ENCODE measurements at places on chromosomes 5 and 9.

DNA sequence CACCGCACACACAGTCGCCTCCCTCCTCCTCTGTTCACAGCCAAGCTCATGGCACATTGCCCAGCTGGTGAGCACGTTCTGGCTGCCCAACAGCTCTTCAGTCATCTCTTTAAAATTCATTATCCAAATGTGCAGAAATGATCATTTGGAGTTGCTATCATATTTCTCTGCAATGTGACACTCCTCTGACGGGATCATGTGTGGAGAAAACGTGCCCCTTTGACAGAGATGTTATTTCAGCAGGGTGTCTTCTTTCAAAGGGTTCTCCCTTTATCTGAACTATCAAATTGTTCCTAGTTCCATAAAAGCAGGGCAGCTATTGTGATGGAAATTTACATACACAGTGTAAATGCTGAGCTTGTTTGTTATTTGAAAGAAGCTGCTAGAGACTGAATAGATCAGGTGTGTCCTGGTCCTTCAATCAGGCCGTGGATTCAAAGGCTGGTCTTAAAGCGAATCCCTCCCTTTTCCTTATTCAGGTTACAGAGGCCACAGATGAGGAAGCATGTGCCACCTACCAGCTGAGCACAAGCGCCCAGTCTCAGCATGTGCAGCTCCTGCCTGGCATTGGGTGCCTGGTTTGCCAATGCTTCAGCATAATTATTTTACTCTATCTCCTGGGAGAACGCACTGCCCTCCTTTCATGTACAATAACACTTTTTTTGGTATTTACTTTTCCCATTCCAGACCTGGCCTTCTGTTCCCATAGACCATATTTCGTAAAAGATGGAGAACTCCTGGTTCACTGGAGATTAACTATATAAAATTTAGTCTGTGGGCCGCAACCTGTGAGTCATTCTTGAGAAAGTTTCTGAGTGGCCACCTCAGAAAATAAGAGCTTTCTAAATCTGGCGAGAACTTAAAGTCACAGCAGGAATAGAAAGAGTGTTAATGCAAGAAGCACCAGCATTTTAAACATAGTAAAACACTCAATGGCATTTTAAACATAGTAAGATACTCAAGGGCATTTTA, 433.7 kb downstream of the ENC1 start:
- DNase-seq = no peak

- DNase-seq = no peak
Measured at GRCh38 chr5:147805030-147805454, 22.5 kb upstream of the JAKMIP2 start.

DNA sequence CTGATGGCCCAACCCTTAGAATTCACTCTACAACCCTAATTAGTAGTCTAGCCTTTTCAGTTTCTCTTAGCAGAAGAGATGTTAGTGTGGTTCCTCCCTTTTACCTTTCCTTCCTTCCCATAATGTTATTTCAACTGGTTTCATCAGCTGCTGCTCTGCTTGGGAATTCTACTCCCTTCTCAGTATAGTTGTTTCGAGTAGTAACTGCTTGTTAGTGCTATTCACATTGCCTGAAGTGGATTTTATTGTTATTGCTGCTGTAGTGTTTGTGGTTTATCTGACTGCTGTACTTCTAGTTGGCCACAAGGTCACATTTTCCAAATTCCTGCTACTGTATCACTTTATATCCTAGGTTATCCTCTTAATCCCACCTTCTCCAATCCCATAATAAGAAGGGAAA, 29.7 kb downstream of the SMIM15 start:
- no peak for DNase-seq

DNA sequence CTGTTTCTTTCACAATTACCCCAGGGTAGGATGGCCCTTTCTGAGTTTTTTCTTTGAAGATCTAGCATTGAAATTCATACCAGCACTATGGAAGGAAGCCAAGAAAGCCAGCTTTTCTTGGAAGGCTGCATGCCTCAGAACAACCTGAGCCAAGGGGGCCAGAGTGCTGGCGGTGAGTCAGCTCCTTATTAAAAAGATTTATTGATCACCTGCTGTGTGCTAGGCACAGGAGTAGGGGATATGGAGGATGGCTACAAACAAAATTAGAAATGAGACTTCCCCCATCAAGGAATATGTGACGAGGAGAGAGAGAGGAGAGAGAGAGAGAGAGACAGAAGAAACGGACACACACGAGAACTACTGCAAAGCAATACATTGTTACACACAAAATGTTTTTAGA, 184.6 kb upstream of the PUM3 start:
- DNase-seq = no peak

DNA sequence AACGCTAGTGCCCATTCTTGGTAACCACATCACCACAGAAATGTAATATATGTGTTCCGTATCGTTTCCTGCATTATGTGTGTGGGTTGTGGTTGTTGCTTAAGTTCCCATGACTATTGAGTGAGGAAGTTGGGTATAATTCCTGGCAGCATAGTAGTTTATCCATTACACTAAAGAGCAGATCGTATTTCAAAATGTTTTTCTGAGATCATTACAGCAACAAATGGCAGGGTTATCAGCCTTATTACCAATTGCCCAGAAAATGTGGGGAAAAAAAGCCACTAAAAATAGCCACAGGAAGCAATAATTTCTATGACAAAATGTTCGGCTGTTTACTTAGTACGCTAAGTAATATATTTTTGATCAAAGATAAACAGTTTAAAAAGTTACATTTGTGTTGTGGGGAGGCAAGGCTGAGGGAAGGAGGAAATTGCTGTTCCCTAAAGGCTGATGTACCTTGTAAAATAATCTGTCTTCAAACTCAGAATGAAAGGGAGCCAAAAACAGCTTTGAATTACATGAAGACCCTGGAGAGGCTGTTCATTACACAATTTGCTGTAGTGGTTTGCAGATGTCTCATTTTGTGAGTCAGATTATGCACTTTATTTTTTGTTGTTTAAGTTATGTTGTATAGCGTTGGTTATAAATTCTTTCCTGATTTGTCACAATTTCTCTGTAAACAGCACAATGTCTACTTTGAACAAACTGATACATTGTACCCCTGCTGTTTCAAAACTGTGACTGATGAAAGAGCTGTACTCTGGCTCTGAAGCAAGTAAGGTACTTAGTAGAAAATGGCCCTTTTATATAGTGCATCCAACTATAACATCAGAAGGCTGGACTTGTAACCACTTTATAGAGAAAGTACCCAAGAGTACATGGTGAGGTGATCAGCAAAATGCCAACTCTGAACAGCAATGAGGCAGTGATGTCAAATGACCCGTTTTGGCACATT, 1028.5 kb downstream of the NR2F1-AS1 start:
- DNase-seq = no peak

GRCh38 chr9:137357166-137357565, 55.1 kb upstream of the NRARP start:
- DNase-seq = no peak

DNA sequence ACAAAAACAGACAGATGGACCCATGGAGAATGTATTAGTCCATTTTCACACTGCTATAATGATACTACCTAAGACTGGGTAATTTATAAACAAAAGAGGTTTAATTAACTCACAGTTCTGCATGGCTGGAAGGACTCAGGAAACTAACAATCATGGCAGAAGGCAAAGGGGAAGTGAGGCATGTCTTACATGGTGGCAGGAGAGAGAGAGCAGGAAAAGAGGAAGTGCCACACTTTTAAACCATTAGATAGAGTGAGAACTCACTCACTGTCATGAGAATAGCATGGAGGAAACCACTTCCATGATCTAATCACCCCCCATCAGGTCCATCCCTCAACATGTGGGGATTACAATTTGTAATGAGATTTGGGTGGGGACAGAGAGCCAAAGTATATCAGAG, 808.9 kb downstream of the CDH12 start:
- no peak for DNase-seq

DNA sequence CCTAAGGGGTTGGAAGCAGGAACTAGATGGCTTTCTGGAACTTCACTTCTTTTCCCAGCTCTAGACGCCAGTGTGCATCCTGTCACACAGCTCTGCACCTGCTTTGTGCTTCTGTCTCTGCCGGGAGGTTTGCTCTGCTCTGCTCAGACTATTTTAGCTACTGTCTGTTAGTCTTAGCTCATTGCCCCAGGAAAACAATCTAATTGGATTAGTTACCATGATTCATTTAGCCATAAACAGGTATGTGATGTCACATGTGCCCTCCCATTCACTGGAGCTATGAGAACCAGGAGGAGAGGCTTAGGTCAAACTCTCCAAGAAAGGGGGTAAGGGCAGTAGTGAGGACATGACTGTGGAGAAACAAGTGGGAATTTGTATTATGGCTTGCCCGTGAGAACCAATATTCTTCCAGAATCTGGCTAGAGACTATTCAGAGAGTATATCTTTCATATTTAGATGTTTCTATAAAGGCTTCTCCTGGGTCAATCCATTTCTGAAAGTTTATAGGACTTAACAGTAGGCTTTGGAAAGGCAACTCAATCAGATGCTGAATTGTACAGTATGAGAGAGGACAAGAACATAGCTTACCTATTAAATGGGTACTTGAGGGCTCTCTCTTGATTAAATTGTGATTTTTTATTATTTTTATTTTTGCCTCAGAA, 22.4 kb upstream of the NREP start:
- DNase-seq = no peak

GRCh38 chr9:110897943-110898342, 140.3 kb downstream of the LPAR1 start:
- DNase-seq = no peak

DNA sequence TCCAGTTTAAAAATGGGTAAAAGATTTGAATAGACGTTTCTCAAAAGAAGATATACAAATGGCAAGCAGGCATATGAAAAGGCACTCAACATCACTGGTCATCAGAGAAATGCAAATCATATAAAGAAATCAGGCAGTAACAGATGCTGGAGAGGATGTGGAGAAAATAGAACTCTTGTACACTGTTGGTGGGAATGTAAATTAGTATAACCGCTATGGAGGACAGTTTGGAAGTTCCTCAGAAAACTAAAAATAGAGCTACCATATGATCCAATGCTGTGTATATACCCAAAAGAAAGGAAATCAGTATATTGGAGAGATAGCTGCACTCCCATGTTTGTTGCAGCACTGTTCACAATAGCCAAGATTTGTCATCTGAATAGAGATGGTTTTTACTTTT, 42.7 kb downstream of the SLC12A2 start:
- DNase-seq = no peak

GRCh38 chr5:132812781-132813598, at the start of gene SOWAHA:
TSS of gene SOWAHA (plus strand) at chr5:132813302. CDS start at chr5:132813622, 320 bp downstream.
- no peak for DNase-seq

GRCh38 chr5:67257077-67257476, 60.5 kb upstream of the CD180 start:
- no peak for DNase-seq

- no peak for DNase-seq
Measured at GRCh38 chr5:41940641-41941040, 15.6 kb downstream of the FBXO4 start.

DNA sequence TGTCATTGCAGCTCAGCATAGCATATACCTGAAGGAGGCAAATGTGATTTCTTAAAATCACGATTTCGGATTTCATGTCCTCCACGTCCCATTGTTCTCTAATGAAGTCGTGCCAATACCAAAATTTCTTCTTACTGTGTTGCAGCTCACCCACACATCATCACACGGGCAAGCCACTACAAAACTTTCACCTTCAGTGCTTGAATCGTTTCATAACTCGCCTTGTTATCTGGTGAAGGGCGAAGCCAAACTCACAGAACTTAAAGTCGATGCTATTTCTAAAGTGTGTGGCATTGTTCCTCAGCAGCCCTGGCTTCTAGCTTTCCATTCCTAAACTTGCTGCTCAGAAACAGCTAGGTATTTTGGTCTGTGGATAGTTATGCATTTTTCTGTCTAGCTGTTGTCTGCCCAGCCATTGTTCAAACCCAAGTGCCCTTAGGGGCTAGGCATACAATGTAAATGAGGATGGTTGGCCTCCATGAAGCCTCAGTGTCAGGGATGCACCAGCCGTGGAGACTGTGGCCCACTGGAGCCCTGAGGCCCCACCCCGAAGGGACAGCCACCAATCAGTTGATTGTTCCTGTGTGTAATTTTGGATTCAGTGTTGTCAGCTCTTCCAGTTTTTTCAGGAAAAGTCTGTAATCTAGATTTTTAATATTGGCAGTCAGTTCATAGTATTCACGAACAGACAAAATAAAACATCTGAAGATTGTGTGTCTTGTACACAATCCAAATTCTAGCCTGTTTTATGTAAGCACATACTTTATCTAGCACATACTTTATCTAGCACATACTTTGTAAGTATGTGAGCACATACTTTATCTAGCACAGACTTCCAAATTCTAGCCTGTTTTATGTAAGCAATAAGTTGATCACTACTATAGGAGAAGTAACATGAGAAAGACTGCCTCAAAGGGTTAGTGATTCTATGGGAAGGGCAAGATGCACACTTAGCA, 112.8 kb downstream of the DAPK1 start:
- DNase-seq = no peak

DNA sequence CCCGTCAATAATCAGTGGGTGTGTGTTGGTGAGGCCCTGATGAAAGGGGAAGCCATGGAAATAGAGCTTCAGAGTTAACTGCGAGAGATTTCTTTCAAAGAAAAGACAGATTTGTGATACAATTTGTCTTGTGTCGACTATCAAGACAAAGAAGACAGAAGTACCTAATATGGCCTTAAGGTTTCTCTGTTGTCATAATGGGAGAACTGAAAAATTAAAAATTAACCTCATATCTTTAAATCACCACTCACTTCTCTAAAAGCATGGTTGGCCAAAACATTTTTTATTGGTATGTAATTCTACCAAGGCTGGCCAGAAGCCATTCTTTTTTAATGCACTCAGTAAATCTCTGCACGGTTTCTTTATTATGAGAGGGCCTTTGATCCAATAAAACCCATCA, 282.9 kb upstream of the WWC1 start:
- DNase-seq = no peak

DNA sequence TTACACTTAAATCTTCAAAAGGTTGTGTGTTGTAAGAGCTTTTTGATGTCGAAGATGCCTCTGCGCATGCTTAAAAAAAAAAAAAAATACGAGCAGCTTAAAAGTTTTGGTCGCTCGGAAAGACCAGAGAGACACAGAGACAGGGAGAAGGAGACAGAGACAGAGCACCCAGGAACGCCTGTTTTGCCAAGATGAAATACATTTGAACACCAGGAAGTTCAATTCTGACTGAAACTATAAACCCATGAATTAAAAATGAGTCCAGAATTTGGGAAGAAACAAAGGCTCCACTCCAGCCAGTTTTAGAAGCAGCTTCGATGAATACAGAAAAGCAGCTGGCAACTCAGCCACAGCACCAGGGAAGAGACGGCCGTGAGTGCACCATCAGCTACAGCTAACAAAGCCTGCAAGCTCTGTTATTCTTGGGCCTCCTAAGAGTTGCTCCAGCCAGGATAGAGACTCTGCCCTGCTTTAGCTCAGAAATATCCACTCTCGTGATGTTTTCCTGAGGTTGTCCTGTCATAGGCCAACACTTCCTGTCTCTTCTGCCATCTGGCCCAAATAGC, 2.5 kb upstream of the ZNF474 start:
- no peak for DNase-seq

All from stimulated activated CD8-positive, alpha-beta memory T cell treated with anti-CD3 and anti-CD28 coated beads, Interleukin-15, amount 100 ng/mL, for 1 hour (primary cell).